ENCODE measurements at places on chromosomes 5 and 9.

GRCh38 chr9:81171689-81172088 is 517.7 kb downstream of the TLE1 start:
- DNase-seq: no peak

- DNase-seq: no peak
Measured at GRCh38 chr5:114822436-114822835, 347.3 kb downstream of the TRIM36 start.

DNA sequence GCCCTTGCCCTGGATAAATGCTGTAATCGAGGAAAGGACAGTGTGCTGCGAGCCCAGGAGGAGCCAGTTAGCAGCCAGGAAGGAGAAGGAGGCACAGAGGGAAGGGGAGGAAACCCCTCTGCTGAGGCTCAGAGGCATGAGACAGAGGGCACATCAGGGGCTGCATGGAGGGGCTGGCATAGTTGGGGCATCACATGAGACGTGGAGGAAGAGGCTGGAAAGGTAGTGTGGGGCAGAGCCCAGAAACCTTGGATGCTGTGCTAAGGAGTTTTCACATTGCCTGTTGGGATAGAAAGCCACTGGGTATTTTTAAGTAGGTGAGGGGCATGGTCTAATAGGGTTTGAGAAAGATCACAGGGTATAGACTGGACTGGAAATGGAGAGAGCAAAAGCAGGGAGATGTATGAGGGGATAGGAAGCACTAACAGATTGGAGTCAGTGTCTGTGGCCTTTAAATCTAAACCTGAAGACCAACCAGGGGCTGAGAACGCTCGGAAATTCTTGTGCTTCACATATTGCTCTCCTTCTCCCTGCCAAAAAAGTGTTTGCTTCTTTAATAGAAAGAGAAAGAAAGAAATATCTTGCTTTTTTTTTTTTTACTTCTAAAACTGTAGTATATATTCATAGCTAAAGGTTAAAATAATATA is 33.0 kb upstream of the ANGPTL2 start:
- DNase-seq: no peak

DNA sequence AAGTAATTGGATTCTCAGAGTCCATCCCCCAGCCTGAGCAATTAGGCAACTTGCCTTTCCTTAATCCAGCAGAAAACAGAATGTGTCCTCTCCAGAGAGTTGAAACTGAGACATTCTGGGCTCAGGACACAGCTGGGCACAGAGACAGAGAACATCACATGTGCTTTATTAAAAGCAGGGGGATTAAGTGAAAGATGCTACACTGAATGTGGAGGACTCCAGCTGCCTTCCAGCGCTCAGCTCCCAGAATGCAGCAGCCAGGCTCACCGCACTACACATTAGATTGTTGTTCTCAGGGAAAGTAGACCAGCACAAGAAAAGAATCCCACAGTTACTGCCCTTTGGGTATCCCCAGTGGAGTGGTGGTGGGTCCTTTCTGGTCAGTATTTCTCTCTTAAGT is 141.6 kb upstream of the IL12B start:
- no peak for DNase-seq

- no peak for DNase-seq
Measured at GRCh38 chr9:37986771-37987258, 82.2 kb downstream of the SHB start.

Data from GM20000 (cell line).